ENCODE measurements at places on chromosomes 1 and 21.

- DNase-seq: no peak
These were observed 287.5 kb upstream of the DAB1 start for GRCh38 chr1:57711326-57711725.

DNA sequence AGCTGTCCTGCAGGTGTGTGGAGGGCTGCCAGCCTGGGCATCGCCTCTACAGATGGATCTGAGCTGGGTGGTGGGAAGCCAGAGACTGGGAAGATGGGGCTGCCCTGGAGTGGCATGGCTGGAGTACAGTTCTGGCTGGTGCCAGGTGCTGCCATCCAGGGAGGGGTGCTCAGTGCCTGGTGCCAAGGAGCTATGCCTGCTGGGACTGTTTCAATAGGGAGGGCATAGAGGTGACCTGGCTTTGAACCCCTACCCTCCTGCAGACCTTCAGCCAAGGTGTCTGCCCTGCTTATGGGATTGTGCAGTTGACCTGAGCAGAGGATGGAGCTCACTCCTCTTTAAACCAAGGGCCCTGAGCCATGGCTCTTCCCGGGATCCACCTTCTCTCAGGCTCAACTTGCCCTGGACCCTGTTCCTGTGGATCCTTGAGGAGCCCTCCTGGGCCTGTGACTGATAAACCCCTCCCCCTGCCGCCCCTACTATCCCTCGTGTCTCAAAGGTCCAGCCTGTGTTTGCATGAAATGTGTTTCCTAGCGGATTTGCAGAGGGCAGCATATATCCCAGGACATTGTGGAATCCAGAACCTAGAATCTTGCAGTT, 48.7 kb downstream of the PTPRU start:
- no peak for DNase-seq

GRCh38 chr1:166017395-166017794, 149.4 kb downstream of the FAM78B start:
- DNase-seq: no peak

GRCh38 chr1:35726450-35727433, 8.1 kb upstream of the C1orf216 start:
- peak; percentile 55 for DNase-seq

GRCh38 chr21:42150474-42151085, 68.4 kb upstream of the ABCG1 start:
- DNase-seq: no peak

DNA sequence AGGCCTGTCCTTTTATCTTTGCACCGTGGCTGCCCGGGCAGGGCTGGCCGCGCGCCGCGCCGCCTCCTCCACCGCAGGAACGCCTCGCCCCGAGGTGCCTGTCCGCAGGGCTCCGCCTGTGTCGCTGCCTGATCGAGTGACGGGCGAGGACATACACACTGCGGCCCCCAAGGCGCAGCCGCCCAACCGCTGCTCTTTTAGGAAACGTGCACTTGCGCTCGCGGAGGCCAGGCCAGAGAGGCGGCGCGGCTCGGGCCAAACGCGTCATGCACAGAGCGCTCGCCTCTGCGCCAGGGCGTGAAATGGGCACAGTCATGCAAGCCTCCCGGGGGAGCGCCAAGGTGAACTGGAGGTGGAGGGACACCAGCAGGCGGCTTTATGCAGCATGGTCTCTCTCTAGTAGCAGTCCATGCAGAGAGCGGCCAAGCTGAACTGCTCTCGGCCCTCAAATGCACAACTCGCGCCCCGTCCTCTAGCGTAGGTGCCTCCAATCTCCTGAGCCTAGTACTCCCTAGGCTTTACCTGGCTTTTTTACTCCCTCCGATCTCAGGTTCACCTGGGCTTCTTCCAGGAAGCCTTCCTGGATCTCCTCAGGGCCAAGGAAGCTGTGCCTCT, 12.9 kb downstream of the TRABD2B start:
- no peak for DNase-seq

- DNase-seq: no peak
These were observed 140.5 kb downstream of the NTPCR start for GRCh38 chr1:233090746-233091494.

- no peak for DNase-seq
These were observed 23.3 kb upstream of the NBL1 start for GRCh38 chr1:19620786-19621185.

GRCh38 chr1:24150234-24151174, 7.6 kb upstream of the IL22RA1 start:
- DNase-seq: peak; percentile 93

DNA sequence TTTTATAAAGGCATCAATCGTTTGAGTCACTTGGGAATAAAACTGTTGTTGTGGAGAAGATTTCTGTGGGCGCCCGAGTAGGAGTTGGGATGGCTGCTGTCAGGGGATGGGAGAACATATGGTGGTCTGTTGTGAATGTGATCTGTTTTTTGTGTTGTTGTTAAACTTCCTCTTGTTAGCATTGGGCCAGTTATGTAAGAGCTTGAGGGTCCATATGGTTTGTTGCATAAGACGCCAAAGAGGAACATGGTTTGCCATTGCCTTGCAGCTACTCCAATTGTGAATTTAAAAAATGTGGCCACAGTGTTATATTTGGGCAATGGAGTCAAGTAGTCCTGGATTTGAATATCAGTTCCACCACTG, 136.1 kb upstream of the JUN start:
- no peak for DNase-seq

DNA sequence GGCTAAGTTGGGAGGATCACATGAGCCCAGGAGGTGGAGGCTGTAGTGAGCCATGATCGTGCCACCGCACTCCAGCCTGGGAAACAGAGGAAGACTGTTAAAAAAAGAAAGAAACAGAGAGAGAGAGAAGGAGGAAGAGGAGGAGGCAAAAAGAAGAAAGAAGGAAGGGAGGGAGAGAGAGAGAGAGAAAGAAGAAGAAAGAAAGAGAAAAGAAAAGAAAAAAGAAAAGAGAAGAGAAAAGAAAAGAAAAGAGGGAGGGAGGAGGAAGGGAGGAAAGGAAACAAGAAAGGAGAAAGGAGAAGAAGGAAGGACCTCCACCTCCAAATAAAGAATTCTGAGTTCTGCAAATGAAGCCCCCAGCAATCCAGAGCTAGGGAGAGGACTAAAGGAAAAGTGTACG, 82.0 kb downstream of the STUM start:
- no peak for DNase-seq

DNA sequence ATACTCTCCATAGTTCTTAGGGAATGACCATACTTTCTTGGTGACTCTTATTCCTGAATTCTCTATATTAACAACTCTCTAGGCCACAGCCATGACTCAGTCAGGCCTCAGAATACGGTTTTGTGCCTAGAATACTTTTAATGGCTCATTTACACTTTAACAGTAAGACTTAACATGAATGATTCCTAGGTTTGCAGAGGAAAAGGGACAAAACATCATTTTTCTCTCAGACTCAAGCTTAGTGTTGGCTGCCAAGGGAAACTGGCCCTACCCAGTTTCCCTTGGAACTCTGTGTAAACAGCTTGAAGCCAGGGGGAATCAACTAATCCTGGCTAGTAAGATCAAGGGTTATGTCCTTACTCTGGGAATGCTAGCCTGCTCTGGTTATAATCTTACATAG, 164.9 kb upstream of the PKN2 start:
- no peak for DNase-seq
